GM12865 (cell line): ENCODE measurements at places on chromosomes 16 and 17.

GRCh38 chr16:73998707-73999106 lies 297.9 kb upstream of the PSMD7 start:
- DNase-seq, result no peak

DNA sequence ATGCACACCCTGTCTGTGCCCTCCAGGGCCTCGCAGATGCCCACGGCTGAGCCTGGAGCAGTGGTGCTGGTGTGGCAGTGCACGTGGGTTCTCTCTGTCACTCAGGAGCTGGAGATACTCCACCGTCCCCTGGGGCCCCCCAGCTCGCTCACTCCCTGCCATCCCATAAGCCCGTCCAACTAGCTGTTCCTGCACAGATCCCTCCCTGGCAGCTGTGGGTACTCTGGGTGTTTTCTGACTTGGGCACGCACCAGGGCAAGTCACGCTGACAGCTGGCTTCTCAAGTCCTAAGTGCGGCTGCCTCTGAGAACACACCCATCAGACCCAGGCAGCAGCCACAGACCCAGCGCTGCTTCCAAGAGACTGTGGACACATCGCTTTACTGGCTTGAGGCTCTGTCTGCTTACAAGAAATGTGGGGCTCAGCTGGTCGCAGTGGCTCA lies 25.4 kb upstream of the ITGB4 start:
- no peak for DNase-seq

DNA sequence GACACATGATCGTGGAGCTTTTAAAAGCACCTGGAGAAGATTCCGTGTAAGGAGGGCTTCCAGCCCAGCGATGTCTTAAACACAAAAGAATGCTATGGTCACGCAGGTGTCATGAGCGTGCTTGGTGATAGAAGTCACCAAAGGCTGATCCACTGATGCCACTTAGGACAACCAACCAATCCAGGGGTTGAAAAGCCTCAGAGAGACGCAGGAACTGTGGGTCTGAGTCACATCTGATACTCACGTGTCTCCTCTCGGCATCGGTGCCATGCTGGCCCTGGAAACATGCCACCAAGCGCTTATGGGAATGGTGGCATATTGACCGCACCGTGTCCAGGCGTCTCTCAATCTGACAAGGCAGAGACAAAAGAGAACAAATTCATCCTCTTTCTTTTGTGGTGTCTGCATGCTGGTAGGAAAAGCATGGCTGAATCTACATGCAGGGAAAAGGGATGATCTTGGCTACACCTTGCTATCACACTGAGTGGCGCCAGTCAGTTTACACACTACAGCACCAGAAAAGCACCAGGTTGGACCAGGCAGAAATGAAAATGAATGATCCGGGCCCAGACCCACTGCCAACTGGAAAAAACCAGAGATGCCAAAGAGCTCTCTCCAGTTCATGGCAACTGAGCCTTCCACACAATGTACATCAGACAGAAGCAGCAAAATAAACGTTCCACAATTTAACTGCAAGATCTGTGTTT lies 38.0 kb downstream of the ARHGAP17 start:
- no peak for DNase-seq

DNA sequence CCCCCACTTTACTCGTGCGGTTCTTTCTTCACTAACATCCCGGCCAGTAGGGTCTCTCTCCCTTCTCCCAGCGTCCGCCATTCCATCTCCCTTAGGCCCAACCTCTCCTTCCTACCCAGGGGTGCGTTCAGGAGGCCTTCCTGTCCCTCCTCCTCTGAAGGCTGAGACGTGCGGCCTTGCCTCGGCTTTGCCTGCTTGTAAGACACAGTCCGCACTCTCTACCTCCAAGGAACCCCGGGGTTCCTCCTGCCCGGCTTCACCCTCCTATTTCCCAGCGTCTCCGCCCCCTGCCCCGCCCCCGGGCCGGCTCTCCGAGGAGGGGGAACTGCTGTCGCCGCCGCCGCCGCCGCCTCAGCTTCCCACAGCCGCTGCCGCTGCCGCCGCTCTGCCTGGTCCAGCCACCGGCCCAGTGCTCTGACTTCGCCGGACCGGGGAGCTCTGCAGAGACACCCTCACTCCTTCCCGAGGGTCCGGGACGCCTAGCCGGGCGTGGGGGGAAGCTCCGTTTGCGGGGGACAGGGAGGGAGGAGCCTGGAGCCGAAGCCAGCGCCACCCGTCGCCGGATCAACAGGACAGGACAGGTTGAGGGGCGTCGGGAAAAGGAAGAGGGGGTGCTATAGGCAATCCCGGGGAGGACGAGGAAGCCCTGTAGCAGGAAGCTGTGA lies 1.2 kb upstream of the FGF11 start:
- peak; percentile 39 for DNase-seq

DNA sequence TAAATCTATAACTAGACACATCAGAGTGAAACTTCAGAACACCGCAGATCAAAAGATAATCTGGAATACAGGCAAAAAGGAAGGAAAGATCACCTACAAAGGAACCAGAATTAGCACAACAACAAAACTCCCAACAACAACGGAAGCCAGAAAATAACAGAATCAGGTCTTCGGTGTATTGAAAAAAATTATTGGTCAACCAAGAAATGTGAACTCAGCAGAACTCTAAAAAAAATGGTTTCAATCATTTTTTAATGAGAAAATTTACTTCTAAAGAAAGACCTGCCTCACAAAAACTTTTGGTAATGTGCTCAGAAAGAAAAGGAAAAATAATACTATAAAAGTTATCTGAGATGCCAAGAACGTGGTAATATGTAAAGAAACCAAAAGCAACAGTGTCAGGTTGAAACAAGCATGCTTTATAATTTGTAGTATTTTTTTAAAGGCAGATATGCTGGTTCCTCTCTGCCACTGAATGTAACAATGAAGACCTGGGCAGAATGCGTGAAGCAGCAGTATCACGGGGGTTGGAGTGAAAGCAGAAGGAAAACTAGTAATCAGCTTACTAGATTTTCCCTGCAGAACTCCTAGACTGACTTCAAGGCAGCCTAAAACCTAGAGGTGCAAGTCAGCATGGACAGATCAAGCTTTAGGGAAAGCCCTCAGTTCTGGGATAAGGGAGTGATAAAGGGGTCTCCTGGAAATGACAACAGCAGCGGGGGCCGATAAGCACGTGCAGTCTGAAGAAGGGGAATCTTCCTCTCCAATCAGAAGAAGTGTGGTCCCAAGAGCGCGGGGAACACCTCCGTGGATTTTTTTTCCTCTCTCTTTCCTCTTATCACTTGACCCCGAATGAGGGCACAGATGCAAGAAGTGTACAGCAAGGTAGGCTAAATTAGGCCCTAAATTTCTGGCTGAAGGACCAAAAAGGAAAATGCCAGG lies 80.9 kb upstream of the TEKT1 start:
- no peak for DNase-seq

- no peak for DNase-seq
These were observed 12.6 kb downstream of the MPHOSPH6 start for GRCh38 chr16:82157534-82157812.

- no peak for DNase-seq
These were observed 222.9 kb upstream of the ERCC4 start for GRCh38 chr16:13697013-13697412.

DNA sequence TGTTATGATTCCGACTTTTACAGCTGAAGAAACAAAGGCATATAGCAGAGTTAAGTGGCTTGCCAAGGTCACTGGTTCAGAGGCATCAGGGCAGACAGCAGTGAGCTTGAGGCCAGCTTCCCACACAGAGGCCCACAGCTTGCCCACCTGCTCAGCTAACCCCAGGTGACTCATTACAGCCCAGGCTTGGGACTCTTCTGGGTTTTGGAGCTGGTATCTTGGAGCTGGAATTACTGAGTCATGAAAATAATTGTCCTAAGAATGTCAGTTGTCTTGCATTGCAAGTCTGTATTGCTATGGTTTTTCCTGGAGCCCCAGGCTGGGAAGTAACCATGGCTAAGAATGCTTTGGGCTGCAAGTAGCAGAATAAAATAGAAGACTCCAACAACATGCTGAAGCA lies 32.4 kb upstream of the IRX3 start:
- DNase-seq, result no peak

DNA sequence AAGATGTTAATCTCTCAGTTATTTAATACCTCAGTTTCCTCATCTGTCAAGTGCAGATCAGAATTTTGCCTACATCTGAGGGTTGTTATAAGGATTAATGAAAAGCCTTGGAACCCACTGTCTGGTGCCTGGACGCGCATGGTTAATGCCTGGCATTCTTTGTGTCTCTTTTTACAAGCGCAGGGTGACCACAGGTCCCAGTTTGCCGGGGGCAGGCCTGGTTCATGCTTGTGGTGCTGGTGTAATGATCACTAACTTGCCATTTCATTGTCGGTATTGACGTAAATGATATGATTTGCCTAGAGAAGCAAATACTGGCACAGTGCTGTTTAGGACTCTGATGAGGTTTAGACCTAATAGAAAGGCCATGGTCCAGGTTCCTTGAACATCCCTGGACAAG lies 23.1 kb downstream of the MRC2 start:
- no peak for DNase-seq

DNA sequence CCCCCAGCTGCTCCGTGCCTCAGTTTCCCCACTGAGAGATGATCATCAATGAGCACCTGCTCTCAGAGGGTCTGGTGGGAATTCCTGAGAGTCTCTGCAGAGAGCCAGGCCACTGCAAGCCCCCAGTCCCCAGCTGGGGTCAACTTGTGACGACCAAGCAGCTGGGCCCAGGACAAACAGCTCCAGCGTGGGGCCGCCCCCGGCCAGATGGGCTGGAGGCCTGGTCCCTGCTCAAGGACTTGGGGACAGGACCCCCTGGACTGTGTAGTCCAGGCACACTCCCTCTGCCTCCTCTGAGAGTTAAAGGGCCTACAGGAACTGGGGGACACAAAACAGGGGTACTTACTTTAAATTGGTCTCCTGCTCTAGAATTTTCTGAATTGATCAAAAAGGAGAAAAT lies 16.6 kb upstream of the AATK start:
- DNase-seq, result no peak

DNA sequence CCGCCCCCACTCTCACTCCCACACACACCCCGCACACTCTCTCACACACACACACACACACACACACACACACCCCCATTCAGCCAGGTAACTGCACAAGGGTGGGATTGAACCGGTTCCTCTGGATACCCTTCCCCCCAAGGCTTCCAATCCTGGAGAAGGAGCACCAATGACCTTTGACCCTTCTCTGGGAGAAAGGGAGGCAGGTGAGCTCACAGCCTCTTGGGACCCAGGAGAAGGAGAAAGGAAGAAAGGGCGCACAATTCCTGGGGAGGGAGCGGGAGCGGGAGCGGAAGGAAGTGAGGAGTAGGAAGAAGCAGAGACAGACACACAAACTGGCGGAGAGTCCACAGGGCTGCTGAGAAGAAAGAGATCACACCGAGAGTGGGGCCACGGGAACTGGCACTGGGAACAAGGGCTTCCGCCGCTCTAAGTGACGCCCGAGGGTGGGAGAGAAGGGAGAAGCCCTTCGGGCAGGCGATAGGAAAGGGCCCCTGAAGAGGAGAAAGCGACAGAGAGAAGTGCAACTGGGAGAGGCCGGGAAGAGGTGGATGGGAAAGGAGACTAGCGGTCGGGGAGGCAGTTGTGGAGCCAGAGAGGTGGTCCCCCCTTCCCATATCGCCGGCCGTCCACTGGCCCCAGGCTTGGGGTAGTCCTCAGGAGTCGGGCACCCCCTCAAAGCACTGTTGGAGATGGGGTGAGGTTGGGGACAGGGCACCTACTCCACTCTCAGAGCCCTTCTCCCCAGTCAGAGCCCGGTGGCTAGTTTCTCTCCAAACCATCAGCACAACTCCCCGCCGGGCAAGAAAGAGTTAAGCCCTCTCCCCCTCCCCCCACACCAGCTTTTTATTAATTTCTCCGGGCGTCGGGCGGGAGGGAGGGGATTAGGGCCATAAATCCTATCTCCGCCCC lies 1.3 kb downstream of the SAMD14 start:
- DNase-seq, result no peak

DNA sequence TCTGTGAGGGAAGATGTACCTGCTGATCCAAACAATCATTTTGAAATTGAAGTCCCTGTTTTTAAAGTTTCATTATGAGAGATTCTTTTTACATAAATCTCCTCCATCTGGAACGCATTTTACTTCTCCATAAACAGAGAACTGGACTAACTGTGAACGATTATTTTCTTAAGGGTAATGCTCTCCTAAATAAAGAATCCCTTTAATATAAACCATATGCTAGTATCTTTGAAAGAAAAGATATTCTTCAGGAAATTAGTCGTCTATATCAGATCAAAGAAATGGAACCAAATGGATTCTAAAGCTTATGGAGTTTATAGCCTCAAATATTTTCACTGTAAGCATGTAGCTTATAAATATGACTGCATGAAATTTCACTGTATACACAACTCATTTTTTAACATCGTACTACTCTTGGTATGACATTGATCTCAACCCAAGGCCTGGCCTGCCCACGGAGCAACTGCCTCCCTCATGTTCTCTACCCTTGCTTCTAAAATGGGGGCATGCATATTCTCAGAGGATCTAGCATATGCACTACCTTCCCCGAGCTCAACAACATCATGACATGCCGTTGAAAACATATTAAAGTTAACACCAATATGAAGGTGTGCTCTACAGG lies 66.4 kb downstream of the MYH10 start:
- DNase-seq, result no peak

DNA sequence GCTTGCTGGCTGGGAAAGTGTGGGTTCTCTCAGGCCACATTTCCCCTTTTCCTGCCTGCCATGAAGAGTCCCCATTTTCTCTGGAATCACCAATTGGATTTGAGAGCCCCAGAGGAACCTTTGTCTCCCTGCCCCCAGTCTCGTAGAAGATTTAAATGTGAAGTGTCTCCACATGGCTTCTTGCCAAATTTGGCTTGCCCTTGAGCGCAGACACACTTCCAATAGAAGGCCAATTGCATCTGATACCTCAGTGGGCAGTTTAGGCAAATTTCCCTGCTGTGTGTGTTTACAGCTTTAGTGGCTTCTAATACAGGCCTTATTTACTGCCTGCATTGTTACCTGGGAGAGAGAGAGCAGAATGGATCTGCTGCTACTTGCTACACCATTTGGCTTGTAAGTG lies 29.7 kb downstream of the CDK5R1 start:
- DNase-seq, result peak; percentile 32

DNA sequence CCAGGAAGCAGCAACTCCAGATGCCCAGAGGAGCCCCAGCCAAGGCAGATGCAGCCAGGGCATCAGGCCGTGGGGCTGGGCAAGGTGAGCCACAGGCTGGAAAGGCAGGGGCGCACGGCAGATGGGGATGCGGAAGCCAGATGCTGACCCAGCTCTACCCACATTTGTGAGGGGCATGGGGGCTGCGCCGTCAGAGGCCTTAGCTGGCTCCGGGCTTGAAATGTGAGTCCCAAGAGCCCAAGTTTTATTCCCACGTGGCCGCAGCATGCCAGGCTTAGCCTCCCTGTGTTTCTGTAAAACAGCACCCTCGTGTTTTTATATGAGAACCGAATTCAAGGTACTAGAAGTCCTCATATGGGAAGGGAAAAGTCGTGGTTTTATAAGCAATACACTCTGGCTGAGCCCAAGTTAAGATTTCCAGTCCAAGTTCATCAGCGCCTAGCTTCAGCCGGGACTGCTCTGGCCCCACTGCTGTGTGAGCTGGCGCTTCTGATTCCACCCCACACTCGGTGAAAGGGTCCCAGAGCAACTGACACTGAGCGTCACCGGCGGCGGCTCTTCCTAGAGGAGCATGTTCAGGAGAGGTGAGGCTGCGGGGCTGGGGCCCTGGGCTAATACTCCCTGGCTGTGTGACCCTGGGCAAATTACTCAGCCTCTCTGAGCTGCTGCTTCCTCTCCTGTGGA lies 6.7 kb upstream of the C16orf95 start:
- no peak for DNase-seq

GRCh38 chr17:47305302-47305923 lies 18.3 kb upstream of the EFCAB13 start:
- DNase-seq, result no peak
